Activated CD4-positive, alpha-beta T cell treated with anti-CD3 and anti-CD28 coated beads, Interleukin-10, Interleukin-2, amounts not matched to agents 100 ng/mL and 50 ng/mL, durations not matched to agents 16 hours and 8 hours (primary cell): ENCODE measurements at places on chromosomes 5 and 9.

DNA sequence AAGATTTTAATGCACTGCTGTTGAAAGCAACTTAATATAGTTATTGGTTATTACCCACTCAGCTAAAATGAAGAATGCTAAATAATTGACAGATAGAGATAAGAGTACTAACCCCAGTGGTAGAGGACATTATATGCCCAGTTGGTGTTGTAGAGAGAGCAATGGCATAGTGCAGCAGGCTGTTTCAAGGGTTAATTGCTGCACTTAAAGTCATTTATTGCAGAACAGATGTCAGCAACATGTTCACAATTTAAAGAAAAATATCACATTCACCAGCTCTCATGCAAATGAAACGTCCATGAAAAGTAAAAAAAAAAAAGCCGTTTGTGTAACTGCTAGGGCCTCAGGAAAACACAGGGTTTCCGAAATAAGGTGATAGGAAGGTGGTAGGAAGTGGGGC, 254.6 kb downstream of the MTRR start:
- DNase-seq = no peak

GRCh38 chr9:84583866-84584265, 85.7 kb upstream of the NTRK2 start:
- no peak for DNase-seq

- no peak for DNase-seq
These were observed 31.7 kb downstream of the CLTA start for GRCh38 chr9:36222449-36222848.

DNA sequence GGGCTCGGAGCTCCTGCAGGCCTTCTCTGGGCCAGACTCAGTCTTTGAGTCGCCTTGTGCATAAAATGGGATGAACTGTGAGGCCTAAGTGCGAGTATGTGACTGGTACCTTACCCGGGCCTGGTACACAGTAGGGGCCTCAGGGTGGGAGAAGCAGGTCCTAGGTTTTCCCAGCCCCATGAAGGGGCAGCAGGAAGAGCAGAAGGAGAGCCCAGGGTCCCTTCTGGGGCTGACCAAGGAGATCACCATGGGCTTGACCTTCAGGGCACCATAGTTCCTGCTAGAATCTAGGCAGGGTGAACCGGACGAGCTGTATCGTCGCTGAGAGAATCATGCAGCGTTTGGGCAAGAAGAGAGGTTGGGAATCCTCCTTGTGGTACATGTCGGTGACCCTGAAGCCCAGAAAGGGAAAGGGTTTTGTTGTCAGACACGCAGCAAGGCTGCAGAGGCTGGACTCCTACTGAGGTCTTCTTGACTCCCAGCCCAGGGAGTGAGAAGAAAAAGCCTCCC, 373 bp upstream of the PHYKPL start:
- DNase-seq = no peak

DNA sequence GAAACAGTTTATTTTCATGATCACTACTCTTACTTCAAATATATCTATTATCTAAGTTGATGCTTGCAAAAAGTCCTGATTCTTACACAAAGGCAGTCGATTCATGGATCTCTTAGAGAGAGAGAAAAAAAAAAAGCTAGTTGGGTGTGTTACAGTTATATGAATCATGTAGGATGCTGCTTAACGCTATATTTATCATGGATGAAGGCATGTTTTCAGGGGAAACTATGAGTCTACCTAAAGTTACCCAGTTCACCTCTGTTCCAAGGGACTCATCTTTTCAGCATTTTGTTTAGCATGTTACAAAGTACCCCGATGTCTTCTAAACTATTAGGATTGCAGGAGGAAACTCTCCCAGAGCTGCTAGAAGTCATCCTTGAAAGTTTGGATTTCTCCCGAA, 13.5 kb downstream of the TMC1 start:
- no peak for DNase-seq

DNA sequence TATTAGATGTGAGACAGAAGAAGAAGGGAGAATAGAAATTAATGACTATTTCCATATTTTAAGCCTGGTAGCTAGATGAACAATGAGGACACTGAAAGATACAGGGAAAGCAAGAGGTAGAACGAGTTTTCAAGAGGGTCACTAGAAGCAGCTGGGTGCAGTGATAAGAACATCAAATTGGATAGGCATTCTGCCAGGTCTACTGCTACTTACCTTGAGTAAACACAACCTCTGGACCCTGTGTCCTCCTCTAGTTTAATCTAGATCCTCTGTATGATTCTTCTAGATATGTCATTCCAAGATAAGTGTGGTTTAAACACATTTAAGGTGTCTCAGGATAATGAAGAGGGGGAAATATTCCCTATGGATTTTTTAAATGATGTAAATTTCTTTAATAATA, 31.2 kb downstream of the OTP start:
- no peak for DNase-seq

DNA sequence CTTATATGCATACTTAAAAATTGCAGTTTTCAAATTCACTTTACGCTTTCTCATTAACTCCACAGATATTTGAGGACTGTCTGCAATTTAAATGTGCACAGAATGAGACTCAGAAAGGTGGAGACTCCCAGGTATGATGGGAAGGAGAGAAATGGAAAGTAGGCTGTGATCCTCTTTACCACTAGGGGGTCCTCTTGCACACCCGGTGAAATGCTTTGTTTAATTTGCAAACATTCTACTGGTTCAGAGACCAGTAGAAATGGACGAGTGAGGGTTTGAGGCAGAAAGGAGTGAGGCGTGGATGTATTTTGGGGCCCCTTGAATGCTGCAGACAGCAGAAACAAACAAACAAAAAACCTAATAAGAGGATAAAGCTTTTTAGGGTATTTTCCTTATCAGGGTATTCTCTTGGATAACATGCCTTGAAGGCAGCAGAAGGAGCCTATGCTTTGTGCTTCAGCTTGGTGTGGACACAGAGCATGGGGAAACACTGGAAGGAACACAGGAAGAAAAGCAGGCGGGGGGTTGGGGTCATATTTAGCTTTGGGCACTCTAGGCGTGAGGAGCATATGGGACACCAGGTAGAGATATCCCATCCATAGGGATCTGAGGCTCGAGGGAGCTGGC, 410.1 kb downstream of the DMRT2 start:
- DNase-seq = peak; percentile 51

DNA sequence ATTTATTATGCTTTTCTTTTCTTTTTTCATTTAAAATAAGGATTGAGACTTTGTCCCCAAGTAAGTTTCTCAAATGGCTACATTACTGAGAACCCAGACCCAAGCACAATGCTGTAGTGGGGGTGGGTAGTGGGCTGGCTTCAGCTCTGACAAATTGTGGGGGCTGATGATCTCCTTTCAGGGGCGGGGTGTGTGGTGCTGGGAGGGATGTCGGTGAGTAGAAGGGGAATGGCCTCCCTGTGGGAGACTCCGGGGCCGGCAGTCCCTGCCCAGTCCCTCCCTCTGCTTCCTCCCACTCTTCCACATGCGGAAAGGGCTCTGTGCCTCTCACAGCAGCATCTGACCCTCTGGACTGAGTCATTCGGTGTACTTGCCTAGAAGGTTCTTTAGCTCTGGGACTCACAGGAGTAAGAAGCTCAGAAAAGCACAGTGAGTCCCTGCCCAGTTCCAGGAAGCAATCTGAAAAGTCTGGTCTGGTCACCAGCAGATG, 14.3 kb downstream of the CD180 start:
- no peak for DNase-seq

DNA sequence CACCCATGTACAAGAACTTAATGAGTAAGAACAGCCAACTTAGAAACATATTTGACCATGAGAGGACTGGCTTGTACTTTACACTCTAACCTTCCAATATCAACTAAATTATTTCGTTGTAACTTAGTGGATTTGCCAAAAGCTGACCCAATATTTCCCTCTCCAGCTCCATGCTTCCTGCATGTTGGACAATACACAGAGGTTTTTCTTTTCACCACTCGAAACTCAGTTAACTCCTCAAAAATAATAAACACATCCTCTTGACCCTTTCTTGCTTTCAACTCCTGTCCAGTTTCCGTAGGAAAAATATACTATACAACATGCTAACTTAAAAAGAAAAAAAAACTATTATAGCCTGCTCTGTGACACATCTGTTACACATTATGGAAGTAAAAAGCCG, 188.9 kb downstream of the MPDZ start:
- DNase-seq = no peak

DNA sequence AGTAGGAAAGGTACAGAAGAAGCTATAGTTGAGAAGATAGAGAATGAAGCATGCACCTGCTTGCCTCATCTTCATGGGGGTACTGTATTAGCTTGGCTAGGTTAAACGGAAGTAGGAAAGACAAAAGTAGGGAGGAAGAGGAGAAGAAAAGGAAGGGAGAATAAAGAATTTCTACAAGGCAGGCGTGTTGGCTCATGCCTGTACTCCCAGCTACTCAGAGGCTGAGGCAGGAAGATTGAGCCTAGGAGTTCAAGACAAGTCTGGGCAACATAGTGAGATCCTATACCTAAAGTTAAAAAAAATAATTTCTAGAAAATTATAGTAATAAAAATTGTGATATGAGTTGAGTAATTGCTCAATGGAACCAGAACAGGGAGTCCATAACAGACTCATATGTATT, 61.9 kb downstream of the APTX start:
- DNase-seq = no peak

DNA sequence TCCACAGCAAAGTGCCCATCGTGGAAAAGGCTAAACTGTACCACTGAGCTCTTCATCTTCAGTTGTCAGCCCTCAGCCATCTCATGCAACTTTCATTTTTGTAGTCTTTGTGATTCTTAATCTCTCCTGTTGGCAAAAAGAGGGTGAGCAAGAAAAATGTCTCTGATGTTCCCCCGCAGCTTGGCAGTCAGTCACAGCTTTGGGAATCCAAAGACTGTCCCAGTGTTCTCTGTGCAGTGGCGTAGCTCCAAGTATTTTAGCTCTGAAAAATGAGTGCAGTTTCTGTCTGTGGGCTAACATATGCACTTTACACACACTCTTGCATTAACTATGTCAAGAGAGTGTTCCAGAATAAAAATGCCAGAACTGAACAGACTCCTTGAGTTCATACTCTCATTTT, 372.2 kb downstream of the TMEM232 start:
- no peak for DNase-seq

DNA sequence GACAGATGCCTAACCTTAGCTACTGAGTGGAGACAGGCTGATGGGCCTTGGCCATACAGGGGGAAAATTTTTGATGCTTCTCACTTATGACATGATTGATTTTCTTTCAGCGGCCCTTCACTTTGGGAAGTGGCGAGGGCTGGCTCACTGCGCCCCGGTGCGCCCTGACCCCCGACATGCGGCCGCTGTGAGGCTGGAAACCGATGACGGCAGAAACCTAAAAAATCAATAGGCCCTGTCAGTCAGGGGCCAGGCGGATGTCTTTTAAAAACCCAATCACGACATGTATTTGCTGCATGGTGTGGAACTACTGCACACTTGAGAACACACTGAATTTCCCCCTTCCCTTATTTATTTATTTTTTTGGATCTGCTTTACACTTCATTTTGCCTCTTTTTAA, 121.7 kb downstream of the EBF1 start:
- DNase-seq = no peak

- DNase-seq = peak; percentile 83
These were observed 70.7 kb upstream of the RNF38 start for GRCh38 chr9:36470643-36471290.

- peak; percentile 59 for DNase-seq
These were observed 151.8 kb upstream of the ADRA1B start for GRCh38 chr5:159764283-159765134.

GRCh38 chr5:124206540-124206939, 539.9 kb downstream of the ZNF608 start:
- DNase-seq = no peak

- DNase-seq = no peak
These were observed 42.8 kb downstream of the NRG2 start for GRCh38 chr5:140000332-140000731.

DNA sequence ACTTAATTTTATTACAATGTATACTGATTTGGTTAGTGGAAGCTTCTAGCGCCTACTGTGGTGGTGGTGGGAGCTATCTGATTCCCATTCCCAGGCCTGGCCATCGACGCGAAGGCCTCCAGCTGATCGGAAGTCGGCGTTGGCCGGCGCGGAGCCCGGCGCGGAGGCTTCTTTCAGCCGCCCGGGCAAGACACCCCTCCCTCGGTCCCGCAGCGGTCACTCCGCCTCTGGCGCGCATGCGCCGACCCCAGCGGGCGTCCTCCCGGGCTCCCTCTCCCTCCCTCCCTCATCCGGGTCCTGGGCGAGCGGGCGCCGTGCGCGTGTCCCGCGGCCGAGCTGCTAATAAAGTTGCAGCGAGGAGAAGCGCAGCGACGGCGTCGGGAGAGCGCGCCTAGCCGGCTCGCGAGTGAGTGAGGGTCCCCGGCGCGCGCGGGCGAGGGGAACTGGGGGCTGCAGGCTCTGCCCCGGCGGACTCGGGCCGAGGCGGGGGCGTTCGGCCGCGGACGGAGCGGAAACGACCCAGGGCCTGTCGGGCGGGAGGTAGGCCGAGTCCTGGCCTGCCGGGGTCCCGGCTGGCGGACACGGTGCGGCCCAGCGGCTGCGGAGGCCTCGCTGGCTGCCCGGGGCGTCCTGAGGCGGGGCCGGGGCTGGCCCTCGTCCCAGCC, at the start of gene SMAD5:
Gene SMAD5, plus strand, starts transcription at position 289 of the 665 bp plus-strand sequence. CDS start 20,916 bp downstream, outside the sequence.
- DNase-seq = peak; percentile 90

DNA sequence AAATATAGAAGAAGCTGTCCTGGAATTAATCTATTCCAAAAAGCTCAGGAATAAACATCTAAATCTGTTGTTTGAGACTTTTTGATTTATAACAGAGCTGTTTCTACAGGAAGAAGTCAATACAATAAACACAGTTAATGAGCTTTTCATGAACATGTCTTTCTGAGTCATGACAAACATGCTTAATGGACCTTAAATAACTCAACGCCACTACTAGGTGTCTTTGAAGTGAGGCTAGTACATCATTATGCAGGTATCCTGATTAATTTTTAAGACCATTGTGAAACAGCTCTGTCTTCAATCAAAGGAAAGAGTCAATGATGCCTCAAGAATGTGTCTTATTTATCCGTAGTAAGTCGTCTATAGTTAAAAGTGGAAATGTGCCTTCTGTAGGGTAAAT, 131.6 kb downstream of the GABRB2 start:
- no peak for DNase-seq

DNA sequence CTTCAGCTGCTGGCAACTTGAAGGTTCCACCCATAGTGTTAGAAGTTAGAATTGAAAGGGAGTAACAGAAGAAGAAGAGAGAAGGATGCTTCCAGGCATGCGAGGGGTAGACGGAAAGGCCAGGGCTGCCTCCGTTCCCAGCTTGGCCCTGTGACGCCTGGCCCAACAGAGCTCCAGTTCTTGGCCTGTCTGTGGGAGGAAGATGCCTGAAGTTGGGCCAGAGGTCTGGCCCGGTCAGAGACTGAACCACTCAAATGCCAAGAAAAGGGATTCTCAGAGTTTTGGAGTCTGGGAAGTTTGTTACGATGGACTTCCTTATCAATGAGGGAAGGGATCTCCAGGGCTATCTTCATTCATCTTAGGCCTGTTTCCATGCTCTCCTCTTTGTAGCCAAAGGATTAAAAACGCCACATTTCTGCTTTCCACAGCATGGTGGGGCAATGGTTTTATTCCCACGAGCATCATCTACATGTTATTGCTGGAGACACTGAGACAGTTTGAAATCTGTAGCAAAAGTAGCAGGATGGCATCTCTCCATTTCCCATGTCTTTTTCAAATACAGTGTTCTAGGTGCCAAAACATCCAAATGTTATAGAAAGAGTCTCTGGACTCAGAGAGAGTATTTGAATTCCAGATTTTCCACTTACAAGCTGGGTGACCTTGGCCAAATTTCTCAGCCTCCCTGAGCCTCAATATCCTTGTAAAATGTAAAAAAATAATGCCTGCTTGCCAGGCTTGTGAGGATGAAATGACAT, 65.4 kb upstream of the ANKRD55 start:
- no peak for DNase-seq
